Muscle of back (tissue), 13 donors: ENCODE measurements at places on chromosomes 7 and 10.

DNA sequence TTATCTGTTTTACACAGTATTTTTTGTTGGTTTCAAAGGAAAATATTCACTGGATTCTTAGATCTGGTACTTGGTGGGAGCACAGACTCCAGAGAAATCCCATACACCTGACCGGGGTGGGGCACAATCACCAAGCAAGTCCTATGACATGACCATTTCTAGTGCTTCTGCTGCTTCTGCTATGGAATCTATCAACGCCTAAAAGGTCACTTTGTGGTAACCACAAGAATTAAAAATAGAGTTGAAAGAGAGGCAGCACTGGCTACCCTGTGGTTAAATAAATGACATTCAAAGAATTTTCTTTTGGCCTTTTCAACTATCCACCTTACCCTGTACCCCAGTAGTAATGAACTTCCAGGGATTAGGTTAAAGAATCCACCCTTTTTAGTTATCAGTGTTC, 329.9 kb upstream of the VWC2 start:
- DNase-seq = no peak

- DNase-seq = peak; percentile 93
These were observed 11.3 kb downstream of the CPA2 start for GRCh38 chr7:130277763-130278643.

DNA sequence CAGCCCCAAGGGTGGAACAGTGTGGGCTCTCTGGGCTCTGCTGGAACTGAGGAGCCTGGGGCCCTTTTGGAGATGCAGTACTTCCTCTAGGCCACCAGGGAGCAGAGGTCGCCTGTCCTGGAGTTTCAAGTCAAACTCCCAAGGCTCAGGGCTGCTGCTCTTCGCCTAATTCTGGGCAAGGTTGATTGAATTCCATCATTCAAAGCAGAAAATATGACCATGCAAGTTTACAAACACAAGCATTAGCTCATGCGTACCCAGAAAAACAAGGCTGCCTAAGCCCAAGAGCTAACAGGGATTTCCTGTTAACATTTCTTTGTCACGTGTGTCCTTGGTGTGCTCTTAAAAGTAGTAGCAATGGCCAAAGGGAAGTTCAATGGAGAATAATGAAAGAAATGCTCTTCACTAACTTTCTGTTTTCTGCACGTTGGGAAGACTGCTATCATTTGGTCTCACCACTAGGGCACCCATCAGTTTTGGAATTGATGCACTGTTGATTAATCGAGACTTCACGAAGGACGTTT, 20.1 kb downstream of the LDB3 start:
- DNase-seq = peak; percentile 79

- no peak for DNase-seq
These were observed 69.5 kb downstream of the ZNF800 start for GRCh38 chr7:127322832-127323493.

DNA sequence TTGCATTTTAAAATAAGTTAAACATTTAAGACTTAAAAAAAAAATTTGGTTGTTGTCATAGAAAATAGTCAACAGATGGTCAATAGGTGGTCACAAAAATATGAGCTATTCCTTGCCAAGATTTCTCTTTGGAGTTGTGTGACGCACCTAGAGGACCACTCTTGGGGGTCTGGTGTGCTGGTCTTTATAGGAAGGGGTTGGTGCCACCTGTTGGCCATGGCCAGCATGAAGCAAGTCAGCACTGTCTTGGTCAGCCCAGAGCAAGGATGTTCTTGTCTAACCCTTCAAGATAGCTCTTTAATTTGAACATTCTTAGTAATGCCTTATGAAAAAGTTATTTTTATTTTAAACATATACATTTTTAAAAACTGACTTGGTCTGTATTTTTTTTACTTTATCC, 267.9 kb upstream of the CNTNAP2 start:
- DNase-seq = peak; percentile 1

- DNase-seq = no peak
These were observed 672.5 kb upstream of the ANKRD30A start for GRCh38 chr10:36452851-36453250.
